ENCODE measurements at places on chromosomes 5 and 9.

DNA sequence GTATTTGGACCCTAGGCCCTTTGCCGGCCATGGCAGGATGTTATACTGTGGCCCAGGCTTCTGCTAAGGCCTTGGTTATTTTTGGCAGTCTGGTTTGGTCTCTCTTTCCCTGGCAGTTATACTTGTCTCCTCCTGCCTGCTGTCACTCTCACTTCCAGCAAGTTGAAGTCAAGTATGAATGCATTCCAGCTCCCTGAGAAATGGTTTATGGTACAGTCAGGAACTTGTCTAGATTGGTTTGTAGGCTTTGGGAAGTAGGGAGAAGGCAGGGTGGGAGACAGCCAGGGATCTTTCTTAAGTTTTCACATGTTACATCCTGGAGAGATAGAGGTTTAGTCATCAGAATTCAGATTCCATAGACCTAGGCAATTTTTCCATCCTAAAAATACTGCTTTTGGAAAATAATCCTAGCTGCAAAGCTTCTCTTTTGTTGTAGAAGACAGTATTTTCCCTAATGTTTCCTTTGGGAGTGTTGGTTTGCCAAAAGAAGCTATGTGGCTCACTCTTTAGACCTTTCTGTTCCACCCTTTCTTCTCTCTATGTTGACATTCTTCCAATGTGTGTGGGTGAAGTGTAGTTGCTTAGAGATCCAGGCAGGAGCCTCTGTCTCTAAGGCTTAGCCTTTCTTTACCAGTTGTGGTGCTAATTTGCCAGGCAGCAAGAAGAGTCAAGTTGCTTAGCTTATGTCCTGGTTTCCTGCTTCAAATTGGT, 2.5 kb upstream of the KDM3B start:
- DNase-seq = no peak

DNA sequence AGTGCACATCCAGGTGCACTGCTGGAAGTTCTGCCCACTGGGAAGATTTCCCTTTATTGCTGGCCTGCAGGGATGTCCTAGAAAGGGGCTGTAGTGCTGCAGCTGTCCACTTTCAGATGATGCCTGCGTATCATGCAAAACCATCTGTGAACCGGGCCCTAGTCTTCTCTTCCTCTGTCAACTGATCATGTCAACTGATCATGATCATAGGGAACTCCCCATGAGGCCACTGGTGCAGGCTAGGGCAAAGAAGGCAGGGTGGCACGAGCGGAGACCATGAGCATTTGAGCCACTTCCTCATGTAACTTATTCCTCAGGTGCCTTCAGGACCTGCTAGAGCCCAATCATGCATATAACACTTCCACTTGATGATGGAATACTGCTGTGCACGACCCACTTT, 4.5 kb upstream of the HSDL2 start:
- DNase-seq = no peak

DNA sequence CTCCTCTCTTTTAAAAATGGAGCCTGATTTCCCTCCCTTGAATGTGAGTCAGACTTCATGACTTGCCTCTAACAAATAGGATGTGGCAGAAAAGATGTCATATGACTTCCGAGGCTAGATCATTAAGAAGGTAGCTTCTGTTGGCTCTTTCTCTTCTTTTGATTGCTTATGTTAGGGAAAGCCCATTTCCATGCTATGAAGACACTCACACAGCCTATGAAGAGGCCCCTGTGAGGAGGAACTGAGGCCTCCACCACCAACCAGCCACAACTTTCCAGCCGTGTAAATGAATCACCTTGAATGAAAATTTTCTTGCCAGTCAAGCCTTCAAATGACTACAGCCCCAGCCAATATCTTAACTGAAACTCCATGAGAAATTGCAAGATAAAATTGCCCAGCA, 413.4 kb downstream of the TMEM38B start:
- no peak for DNase-seq

DNA sequence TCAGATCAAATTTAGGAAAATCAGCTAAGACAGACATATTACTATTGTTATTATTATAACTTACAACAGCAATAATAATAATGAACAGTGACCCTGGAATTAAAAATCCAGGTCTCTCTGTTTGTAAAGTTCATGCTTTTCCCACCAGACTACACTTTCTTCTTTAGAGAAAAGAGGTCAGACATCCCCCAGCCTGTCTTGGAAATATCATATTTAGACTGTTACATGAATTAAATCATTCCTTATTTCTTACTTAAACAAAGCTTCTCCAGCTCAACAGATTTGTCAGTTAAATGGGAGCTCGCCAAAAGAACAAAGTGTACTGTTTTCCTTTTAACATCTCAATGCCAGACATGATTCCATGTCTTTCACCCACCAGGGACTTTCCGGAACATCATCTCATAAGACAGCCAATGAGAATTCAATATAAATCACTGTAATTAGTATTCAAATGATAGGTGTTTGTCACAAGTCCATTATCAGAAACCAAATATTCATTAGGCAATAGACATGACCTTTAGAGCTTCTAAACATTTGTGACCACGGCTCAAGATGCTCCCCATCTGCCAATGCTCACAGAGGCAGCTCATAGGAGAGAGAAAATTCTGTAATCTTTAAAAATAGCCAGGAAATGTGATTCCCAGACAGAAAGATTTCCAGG, 351.9 kb downstream of the ENC1 start:
- DNase-seq = no peak

GRCh38 chr9:35529161-35529823, 39.4 kb downstream of the RUSC2 start:
- DNase-seq = no peak

GRCh38 chr5:169595172-169595820, 11.7 kb downstream of the SPDL1 start:
- DNase-seq = peak; percentile 39

GRCh38 chr5:129345213-129345924, 114.7 kb upstream of the ADAMTS19 start:
- DNase-seq = no peak

DNA sequence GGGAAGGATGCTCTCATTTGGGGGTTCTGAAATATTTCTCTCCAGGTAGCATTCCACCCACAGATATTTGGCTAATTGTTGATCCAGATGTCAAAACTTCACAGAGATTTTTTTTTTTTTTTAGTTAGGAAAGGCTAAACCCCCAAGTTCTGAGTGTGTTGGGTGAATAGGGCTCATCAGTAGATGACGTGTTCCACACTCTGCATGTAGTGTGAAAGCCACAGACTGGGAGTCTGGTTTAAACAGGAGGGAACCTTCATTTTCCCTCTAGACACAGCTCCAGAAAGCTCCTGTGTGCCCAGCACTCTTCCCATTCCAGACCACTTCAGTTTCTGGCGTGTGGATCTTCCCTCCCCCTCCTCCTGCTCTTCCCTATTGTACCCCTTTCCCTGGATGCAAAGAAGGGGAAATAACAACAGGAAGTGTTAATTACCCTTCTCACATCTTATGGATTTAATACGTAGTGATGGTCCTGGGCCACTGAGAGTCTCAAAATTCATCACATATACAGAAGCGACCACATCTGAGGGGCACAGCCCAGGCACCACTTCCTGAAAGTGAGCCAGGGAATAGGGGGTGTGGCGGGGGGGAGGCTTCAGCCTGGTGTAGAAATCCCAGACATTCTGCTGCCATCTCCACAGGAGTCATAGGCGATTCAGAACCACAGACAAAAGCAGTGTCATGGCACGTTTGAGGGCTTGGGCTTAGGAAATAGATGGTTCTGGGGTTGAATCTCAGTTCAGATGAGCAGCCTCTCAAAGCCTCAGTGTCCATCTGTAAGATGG, 65.1 kb downstream of the DAP start:
- no peak for DNase-seq

DNA sequence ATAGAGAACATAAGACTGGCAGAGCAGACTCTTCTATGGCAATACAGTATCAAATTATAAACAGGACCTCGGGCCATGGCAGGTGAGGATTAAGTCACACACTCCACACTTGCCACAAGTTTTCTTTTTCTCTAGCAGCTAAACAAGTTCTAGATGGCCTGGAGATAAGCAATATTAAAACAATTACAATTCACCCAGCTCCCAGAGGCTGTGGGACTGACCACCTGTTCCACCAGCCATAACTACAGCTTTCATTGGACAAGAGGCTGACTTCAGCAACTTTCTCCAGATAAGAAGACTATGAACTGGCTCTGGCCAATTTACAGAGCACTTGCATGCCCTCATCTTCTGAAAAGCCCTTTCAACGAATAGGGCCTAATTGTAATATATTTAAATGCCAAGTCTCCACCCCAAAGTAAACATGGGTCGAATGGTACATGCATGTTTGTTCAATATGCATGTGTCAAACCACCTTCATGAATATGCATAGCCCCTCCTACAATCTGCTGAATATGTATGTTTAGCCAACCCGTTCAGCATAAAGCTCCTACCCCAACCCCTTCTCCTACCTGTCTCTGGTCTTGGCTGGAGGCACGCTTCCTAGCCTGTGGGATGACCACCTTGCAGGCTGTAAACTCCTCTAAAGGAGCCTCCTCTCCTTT, 6.1 kb upstream of the CFAP157 start:
- DNase-seq = no peak

GRCh38 chr9:115117999-115118878, at the start of gene TNC:
Gene TNC (minus strand): TSS chr9:115118157. CDS start chr9:115091018, 27,139 bp downstream.
- no peak for DNase-seq

GRCh38 chr9:1051584-1052275, 1.6 kb downstream of the DMRT2 start:
- no peak for DNase-seq

DNA sequence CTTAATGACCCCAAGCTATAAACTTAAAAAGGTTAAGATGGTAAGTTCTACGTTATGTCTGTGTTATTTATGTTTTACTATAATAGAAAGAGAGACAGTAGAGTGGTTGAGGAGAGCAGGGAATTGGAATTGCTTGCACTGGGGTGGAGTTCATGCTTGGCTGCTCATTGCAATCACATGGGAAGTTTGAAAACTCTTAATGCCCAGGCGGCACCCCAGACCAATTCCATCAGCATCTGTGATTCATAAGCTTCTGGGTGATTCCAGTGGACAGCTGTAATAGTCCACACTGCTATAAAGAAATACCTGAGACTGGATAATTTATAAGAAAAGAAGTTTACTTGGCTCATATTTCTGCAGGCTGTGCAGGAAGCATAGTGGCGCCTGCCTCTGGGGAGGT, 323.9 kb upstream of the MSX2 start:
- DNase-seq = no peak

DNA sequence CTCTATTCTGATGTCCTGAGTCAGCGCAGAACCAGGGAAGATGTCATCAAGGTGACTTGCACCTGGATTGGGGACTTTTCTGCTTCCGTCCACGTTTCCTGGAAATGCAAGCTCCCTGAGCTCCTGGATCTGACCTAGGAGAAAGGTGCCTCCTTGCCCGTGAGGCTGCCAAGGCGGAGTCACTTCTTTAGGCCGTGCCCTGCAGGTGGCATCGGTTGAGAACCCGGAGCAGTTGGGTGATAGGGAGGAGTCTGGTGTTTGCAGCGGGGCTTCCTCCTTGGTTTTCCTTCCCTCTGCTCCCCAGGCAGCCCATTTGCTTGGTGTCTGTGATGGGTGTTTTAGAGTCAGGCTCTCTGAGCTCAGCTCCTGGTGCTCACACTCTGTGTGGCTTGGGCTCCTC, 15.2 kb downstream of the NANS start:
- DNase-seq = no peak

DNA sequence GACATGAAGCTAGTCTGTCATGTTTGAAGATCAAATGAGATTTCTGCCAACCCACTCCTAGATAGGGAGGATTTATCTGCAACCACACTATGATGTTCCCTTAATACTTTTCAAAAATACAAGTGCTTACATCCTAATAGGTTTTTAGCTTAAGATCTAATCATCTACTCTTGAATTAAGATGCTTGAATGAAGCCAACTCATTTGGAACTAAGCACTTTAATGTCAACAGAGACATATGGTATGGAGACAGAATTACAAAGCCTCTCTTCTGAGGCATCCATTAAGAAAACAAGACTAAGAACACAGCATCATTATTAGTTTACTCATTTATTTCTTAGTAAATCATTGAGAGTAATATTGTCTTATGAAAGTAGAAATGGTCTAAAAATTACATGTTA, 139.3 kb upstream of the NFIB start:
- no peak for DNase-seq

DNA sequence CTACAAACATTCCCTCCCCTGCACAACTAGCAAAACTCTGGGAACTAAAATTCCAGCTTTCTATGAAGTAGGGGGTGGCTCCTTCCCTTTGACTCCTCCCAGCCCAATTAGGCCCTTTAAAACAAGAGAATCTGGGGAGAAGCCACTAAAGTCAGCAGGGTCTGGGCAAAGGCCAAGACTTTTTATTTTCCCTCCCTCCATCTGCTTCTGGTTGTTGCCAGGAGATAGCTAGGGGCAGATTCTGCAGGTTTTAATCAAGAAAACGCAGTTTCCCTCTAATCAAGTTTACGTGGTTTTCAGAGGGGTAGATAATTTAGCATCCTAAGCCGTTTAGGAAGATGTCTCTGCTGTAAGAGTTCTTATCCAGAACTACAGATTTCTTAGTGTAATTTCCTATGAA, 114.5 kb upstream of the CDH6 start:
- no peak for DNase-seq

- DNase-seq = no peak
Observed at GRCh38 chr5:118533156-118533555, 455.2 kb downstream of the DTWD2 start.

DNA sequence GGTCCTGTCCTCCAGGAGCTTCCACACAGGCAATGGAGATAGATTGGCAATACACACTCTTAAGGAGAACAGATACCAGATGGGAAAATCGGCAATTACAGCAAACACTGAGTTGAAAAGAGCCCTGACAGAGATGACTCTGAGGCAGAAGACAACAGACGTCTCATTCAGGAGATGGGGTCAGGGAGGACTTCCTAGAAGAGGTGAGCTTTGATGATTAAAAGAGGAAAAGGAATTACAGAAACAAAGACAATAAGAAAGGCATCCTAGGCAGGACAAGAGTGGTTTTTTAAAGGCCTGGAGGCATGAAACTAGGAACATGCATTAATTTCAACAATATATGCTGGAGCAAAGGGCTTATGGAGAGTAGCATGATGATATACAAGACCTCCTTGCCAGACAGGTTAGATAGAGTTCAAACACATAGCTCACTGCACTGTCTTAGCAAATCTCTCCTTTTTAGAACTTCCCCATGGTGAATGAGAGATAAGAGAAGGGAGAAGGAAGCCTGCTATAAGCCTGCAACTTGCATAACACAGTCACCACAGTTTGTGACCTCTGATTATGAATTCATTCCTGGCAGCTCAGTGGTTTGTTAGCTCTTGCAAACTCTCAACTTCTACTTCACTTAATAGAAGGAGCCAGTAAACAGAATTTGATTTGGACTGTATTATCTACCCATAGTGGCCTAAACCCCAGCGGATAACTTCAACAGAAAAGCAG, 48.5 kb downstream of the SIL1 start:
- DNase-seq = no peak

- DNase-seq = no peak
Observed at GRCh38 chr9:109705515-109705914, 74.5 kb upstream of the PALM2AKAP2 start.

DNA sequence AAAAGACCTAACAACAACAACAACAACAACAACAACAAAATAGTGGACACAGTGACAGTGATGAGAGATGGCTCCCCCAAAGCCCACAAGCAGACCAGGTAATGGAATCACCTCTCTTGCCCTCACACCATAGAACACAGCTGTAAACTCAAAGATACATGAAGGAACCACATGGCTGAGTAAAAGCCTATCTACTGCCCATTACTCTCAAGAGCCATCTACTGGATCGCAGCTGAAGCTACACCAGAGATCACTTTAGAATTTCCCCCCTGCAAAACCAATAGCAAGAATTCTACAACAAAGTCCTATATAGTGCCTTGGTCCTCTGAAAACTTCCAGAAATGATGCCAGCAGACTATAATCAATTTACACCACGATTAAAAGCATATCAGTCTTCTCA, 1537.6 kb upstream of the CDH9 start:
- no peak for DNase-seq

- no peak for DNase-seq
Observed at GRCh38 chr9:12363439-12363838, 329.7 kb upstream of the TYRP1 start.
